ENCODE measurements at places on chromosomes 7 and 10.

DNA sequence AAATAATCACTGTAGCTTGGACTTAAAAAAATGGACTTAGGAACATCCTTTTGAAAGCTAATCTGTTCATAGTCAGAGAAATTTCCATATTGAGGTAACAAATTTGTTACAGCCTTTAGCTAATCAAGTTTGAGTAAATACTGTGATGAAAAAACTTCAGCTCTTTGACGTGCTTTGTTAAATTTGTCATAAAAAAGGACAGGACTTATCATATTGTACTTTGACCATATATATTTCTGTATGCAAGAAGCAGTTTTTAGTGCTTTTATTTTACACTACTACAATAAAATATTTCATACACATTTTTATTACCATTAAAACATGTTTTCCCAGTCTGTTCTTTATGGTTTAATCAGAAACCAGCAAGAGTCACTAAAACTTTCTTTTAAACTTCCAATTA lies 14.5 kb upstream of the CYCS start:
- H3K4me1 ChIP-seq = peaks cover 2% of the 10 kb centered on the region
- H3K27ac ChIP-seq = no peak overlapping the region
- no peaks in the 10 kb centered on the region for H3K27me3 ChIP-seq
- no peaks in the 10 kb centered on the region for H3K36me3 ChIP-seq

DNA sequence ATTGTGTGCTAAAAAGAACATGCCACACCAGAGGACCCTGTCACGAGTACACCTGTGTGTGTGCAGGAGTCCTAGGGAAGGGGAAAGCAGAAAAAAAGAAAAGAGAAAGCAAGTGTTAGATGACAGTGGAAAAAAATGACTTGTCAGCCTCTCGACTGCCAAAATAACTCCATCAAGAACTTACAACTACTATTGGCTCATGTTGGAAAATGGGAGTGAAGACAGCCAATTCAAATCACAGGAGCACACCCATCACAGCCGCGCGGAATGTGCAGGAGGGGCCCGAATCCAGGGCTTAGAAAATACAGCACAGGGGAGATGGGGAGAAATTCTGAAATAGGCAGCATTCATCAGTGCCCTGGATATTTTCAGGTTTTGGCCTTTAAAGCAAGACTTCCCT lies 38.1 kb upstream of the FOXI2 start:
- no peaks in the 10 kb centered on the region for H3K36me3 ChIP-seq
- no peaks in the 10 kb centered on the region for H3K4me1 ChIP-seq
- H3K4me3 ChIP-seq = no peak overlapping the region
- H3K27me3 ChIP-seq = no peaks in the 10 kb centered on the region
- H3K27ac ChIP-seq = no peak overlapping the region

DNA sequence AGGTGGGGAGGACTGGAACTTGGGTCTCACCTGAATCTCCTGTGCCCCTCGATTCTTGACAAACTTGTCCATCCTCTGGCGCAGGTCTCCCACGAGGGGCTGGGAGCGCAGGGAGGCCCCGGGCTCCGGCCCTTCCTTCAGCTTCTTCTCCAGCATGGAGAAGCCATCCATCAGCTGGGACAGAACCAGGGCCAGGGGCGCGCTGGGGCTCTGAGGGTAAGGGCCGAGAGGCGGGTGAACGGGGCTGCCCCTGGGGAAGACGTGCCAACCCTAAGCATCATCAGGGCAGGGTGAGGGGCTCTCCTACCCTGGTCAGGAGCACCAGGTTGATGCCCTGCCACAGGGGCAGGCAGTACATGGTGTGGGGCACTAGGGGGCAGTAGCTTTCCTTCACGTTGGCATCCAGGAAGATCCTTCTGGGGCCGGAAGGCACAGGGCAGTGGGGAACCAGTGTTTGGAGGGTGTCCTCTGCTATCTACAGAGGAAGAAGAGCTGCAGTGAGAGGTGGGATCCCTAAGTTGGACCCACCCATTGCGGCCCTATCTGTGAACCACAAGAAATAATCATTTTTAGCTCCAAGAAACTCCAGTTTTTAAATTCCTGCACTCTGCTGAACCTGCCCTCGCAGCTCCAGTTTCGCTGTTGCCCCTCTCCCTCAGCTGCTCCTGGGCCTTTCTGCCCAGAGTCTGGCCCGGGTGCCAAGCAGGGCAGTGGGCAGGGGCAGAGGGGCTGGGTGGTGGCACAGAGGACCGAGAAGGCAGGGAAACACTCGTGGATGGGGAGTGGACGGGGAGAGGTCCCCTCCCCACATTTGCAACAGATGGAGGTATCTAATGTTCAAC lies 10.8 kb upstream of the PYROXD2 start:
- no peaks in the 10 kb centered on the region for H3K4me1 ChIP-seq
- peaks cover 2% of the 10 kb centered on the region for H3K36me3 ChIP-seq
- no peak overlapping the region for H3K27ac ChIP-seq
- DNase-seq = peak; percentile 46
- H3K27me3 ChIP-seq = no peaks in the 10 kb centered on the region

DNA sequence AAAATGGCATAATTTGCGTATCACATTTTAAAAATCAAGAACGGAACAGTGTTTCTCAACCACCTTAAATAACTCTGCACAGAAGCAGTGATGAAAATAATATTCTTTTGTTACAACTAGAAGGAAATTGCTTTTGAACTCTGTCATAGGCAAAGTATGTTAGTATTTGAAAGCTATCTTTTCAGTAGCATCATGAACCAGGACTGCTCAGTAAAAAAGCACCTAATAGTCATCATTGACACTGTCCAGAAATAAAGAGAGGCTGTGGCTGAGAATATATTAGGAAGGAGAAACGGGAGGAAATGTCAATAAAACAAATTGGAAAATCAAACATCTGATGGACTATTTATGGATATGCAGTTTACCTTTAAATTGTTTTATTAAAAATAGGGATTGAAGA lies 237.2 kb upstream of the AKR1E2 start:
- H3K27ac ChIP-seq = no peak overlapping the region
- H3K4me3 ChIP-seq = no peak overlapping the region
- no peaks in the 10 kb centered on the region for H3K27me3 ChIP-seq
- no peaks in the 10 kb centered on the region for H3K36me3 ChIP-seq

DNA sequence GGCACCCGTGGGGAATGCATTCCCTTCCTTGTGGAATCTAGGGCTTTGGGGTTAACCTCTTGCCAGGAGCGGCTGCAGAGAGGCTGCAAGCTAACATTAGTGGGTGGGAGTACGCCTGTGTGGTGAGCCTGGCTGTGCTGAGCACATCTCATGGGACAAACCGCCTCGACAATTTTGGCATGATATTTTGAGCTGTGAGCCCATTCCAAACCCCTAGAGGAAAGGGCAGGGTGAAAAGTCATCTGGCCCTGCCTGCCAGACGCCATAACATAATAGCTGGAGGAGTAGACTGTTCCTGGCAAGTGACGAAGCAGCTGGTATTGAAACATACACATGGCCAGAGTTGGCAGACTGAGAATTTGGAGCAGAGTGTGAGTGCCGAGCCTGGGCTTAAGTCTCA lies 110.0 kb downstream of the TACC2 start:
- no peak overlapping the region for H3K27ac ChIP-seq
- peaks cover 2% of the 10 kb centered on the region for H3K27me3 ChIP-seq
- H3K4me3 ChIP-seq = no peak overlapping the region
- DNase-seq = no peak
- H3K4me1 ChIP-seq = no peaks in the 10 kb centered on the region

All from endothelial cell of umbilical vein (primary cell).